NCI-H1436 treated with DMSO at 0.1 percent for 48 hours (cell line): ENCODE measurements at places on chromosomes 3 and 15.

DNA sequence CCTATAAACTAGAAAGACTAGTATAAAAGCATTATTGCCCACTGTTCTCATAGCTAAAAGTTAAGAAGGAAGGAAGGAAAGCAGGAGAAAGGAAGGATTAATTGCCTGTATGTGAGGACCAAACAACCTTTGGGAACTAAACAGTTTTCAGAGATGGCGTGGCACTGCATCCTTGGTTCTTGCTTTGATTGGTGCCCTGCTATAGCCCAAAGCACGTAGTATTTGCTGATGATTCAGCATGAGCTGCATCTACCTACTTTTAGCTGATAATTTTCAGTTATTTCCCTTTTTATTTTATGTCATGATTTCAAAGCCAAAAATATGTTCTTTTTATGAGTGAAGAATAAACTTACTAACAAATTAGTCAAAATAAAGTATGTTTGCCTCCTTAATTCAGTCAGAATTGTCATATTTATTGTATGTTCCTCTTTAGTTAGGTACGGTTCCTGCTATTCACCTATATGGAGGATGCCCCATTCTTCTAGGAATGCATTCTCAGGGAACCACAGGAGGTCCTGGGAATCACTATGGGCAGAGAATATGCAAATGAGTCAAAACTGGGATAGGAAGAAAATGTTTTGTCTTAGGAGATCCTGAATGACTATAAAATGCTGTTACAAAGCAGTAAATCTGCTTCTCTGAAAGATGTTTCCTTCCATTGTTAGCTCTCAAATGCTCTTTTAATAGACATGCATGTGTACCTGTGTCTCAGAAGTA lies 65.4 kb upstream of the THSD4 start:
- DNase-seq: no peak

DNA sequence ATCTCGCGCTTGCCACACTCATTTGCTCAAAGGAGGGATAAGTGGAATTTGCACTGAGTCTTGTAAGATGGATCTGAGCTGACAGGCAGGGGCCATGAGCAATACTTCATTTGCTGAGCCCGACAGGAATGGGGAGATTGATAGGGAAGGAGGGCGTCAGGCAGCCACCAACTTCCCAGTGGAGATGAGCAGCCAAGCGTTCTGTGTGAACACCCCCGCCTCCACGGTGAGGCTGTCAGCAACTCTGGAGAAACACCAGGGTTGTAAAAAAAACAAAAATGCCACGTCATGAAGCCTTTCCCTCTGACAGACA lies 36.8 kb downstream of the TLE3 start:
- no peak for DNase-seq

- no peak for DNase-seq
Observed at GRCh38 chr3:27165321-27165721, 203.9 kb downstream of the NEK10 start.

DNA sequence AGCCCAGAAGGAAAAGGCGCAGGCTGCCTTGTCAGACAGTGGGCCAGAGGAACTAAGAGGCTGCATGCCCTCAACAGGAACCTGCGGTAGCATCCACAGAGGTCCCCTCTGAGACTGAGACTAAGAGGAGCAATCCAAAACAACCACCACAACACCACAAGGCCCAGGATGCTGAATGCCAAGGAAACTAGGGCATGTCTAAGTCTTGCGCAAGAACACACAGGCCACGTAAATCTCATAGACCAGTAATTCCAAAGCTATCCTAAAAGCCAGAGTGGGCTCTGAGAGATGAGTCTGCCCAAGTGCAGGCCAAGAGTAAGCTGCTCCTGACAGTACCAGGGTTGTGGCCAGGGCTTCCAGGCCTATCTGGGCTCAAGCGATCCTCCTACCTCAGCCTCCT lies 12.9 kb downstream of the MON1A start:
- no peak for DNase-seq

DNA sequence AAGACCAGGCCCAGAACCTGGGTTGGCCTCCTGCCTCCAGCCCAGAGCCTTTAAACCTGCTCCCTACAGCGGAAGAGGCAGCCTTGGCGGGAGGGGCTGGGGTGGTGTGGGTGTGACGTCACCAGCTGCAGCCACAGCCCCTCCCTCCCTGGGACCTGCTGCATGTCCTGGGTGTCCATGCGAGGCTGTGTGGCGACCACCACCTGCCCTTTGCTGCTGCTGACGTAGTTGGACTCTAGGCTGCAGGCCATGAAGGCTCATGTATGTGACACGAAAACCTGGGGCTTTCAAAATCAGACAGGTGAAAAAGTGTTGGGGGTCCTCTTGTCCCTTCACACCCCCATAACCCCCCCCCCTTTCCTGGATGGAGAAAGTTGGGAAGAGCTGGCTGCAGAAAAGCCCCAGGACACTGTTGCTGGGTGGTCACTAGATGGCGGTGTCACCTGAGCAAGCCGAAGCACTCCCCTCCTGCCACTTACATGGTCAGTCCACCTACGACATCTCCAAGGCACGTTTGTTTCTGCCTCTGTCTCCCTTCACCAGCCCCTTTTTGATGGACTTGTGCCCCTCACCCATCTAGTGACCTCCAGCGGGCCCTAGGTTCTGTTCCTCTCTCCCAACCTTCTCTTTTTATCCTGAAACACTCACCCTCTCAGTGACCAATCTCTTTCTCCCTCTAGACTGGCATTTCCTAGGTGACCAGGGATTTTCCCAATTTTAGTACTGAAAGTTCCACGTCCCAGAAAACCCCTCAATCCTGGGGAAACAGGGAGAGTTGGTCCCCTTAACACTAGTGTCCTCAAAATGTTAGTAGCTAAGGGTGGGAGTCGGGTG lies 35.2 kb downstream of the SLC6A20 start:
- DNase-seq: no peak

DNA sequence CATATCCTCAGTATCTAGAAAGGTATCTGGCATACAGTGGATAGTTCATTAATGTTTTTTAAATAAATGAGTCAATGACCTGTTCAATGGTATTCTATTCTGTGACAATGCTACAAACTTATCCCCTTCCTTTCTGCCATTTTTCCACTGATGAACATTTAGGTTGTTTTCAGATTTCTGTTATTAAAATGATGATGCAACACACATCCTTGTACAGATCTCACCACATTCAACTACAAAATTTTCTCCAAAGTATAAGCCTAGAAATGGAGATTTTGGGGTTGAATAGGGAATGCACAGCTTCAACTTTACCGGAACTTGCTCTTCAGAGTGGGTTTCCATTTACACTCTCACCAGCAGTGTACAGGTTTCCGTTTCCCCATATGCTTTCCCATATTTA lies 210.2 kb downstream of the ISL2 start:
- DNase-seq: no peak

DNA sequence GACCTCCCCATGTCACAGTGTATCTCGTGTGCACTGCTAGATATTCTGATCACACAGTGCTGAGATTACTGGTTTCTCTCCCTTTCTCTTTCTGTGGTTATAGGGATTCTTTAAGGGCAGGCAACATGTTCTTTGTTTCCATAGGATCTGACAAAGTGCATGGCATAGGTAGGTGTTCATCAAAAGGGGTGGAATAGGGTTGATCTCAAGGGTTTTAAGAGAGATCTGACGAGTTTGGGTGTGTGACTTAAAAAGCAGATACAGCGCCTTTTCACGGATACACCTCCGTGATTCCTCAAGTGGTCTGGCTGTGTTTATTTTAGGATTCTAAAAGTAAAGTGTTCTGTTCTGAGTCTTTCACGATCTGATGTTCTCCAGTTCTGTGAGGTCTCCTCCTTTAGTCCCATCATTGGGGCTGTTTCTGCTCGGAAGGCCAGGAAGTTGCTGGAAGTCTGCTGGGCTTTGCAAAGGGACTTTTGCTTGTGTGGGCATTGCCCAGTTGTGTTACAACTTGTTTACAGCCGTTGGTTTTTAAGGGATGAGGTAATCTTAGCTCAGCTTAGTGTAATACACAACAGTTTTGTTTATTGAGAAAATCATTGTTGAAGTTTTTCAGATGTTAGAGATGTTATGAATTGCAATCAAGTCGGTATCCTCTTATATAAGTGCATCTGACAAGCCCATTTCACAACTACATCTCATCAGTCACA lies 34.8 kb downstream of the IGF1R start:
- no peak for DNase-seq

- DNase-seq: no peak
Observed at GRCh38 chr15:39670687-39671086, 89.8 kb downstream of the THBS1 start.

DNA sequence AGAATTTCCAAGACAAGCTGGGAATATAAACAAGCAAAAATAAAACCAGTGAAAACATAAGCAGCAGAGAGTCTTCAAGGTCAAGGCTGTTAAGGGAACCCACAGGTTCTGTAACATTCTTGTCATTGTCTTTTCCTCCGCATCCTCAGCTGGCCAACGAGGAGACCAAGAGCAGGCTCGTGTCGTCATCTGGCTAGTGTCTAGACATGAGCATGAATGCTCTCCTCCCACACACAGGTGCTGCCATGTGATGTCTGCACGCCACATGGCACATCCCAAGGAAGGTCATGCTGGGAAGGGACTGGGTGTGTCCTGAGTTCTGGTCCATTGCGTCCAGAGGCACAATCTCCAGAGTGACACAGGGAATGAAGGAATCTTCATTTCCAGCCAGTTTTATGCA lies 156.2 kb downstream of the POLR2M start:
- no peak for DNase-seq

GRCh38 chr3:98695796-98696195 lies 67.3 kb upstream of the ST3GAL6 start:
- DNase-seq: no peak

DNA sequence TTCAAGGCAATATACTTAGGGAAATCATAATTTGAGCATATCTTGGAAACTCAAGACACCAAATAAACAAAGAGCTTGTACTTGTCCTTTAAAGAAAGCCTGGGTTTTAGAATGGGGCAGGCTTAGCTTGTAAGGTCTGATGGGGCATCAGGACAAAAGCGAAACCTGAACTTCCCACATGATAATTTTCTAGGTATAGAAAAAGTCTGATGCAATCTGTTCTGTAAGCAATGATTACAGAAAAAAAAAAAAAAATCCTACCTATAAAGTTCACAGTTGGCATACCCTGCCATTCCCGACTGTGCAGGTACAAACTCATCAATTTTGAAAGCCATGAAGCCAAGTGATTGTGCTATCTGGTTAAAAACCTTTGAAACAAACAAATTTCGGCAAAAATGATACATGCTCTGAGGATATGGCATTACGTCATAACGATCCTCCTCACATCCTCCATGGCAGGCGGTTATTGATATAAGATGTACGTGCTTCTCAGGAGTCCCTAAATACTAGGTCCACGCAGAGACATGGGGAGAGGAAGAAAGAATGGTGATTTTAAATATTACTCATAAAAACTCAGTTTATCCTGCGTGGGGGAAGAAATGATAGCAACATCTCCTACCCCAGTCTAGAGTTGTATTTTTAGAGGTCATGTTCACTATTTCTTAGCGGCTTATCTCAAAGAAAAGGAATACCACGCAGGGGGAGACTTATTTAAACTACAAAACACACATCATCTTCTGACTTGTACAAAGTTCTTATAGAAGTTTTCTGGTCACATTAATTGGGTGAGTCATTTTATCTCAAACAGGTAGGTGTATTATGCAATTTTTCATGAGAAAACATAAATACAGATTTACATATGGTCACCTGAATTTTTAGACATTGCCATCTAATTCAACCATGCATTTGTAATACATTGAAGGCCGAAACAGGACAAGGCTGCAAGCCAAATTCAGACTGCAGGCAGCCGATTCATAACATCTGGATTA lies 27.0 kb downstream of the MB21D2 start:
- no peak for DNase-seq

DNA sequence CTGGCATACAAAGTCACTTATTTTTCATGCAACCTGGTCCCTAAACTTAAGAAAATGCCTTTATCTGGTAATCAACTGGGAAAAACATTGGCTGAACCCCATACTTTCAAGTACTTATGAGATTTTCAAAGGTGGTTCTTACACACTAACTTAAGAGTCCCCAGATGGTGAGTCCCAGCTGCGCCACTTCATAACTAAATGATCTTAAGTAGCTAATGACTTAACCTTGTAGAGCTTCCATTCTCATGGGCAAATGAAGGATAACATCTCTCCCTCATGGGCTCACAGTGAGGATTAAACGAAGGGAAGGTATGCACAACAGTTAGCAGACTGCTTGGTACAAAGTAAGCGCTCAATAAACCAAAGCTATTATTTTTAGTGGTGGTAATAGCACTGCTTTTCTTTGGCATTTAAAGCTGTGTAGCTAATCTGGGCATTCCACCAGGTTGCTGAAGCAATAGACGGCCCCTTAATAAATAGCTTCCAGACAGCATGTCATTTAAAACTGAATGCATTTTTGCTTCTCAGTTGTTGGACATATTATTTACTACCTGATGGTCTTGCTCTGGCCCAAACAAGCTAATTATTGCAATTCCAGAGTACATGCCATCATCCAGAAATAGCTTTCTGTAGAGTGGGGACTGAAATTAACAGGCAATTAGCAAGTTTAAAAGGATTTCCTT lies 55.4 kb downstream of the LIPC start:
- DNase-seq: no peak

- DNase-seq: peak; percentile 6
Observed at GRCh38 chr15:67521029-67521782, at the start of gene C15orf61. C15orf61 (plus strand) TSS chr15:67521131; CDS start chr15:67521249, 118 bp downstream.

DNA sequence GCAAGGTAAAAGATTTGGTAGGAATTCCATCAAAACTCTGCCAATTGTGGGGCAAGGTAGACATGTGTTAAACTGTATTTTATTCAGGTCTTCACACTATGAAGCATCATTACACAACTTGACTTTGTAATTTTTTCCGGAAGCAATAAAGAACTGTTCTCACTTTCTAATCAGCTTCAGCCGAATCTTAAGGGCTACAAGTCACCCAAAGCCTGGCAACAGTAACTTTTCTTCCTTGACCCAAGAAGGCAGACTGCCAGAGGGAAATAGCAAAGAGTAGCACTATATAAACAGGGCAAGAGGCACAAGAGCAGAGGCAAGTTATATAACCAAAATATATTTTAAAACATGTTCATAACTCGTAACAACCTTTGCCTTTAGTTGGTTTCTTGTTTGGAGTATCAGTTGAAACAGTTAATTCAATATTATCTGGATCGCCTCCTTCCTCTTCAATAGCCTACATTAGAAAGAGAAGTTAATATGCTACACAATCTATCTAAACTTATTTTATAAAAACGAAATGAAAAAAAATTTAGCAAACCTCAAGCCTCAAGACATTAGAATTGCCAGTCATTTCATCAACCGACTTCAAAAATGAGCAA lies 1.4 kb downstream of the SLTM start:
- DNase-seq: no peak

DNA sequence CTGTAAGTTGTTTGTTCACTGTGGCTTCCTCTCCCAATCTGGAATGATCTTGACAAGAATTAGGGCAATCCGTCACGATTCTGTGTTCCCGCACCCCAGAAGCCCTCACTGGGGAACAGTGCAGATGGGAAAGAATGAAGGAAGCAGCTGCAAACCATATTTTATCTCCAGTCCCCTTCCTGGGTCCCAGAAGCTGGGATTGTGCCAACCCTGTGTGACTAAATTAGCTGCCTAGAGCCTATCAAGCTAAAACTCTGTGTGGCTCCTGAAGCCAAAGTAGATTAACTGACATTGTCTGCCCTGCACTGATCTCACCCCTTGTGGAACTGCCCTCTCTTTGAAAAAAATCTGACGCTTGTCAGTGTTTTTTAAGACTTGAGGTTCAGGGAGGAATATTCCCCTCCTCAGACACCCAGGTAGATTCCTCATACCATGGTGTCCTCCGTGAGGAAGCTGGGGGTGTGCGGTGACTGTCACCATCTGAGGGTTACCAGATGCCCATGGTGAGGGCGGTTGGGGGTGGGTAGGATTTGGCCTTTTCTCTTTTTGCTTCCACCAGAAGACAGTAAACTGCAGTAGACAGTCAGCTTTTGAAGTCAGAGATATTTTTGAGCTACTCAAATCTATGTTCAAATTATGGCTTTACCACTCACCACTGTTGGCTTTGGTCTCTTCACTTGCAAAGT lies 358.3 kb upstream of the TPM1 start:
- DNase-seq: no peak
